GM03348 (cell line): ENCODE measurements at places on chromosomes 16 and 17.
A peak's percentile ranks its signal among the peaks of the same experiment; 100 is the strongest.

DNA sequence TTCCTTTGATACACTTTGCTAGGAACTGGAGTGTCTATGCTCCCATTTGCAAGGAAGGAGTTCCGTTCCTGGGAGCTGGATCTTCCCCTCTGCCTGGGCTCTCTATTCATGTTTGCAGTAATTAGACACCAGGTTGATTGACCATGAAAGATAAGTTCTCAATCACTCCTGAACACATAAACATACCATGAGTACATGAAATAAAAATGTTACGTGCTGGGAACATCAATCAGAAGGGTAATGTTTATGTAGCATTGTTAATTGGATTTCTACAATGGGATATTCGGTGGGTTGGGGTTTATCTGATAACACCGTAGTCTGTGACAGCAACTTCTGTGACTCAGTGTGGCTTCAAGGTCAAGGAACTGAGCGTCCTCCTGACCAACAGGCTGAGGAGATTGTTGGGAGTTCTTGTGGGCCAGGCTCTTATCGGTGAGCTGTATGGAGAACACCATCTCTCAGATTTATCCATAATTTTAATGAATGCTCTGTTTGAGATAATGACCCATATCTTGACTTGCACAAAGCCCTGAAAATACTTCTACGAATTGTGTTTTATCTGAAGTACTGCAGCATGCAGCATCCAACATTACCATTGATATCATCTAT lies 136.4 kb downstream of the NPIPB5 start:
- no peak for DNase-seq

- no peak for DNase-seq
Observed at GRCh38 chr16:49443576-49443975, 70.0 kb downstream of the C16orf78 start.

GRCh38 chr16:86639354-86639753 lies 61.0 kb downstream of the FOXL1 start:
- no peak for DNase-seq

GRCh38 chr16:72848759-72849664 lies 198.9 kb downstream of the ZFHX3 start:
- peak; percentile 85 for DNase-seq

DNA sequence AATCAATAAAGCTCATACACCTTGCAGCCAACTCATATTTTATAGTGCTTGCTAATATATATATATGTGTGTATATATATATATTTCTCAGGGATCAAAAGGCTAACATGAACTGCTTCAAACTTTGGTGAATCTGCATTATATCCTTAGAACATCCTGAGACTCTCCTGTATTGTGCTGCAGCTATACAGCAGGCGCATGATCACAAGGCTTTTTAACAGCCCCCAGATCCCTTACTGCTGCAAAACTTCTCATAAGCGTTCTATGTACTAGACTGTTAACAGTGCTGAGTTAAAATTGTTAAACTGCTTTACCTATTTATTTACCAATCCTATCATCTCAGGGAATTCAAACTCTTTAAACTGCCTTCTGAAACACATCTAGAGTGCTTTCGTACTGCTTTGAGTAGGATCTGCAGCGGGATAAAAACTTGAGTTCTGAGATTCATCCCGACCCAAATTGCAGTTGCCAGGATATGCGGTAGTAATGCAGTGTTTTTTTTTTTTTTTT lies 1.3 kb downstream of the GPATCH8 start:
- DNase-seq: no peak

GRCh38 chr17:38898291-38898679 lies 27.1 kb upstream of the LASP1NB start:
- DNase-seq: no peak

- peak; percentile 56 for DNase-seq
Observed at GRCh38 chr17:12730931-12731521, 58.3 kb upstream of the ARHGAP44 start.

DNA sequence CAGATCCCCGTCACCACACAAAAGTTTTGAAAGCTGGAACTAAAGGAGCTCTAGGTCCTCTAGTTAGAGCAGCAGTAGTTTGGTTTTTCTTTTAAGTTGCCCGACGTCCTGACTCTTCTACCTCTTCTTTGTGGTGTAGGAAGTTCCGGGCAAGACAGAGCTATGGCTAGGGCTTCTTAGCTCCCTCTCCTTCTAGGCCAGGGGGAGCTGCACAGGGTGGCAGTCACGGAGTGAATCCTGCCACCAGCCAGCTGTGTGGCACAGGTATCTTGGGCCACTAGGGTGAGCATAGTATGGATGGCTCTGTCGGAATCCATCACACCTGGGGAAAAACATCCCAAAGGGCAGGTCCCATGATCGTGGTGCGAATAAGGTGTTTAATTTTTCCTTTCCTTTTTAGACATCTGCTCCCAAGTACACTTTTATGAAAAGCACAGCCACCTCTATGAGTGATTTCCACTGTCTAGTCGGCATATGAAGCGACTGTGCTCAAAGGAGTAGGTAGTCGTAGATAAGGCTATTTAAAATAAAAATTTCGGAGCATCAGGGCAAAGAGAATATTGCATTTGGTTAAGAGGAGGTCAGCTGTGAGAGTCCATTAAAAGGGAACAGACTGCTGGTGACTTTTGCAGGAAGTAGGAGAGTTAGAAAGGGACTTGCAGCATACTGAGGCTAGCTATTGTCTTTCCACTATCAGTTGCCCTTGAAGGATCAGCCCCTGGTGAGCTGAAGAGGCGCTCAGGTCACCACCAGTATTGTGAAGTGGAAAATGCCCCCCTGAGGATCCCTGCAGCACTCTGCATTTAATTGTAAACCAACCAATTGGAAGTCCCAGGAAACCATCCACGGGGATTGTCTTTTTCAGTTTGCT lies 2.1 kb downstream of the PRKCA start:
- DNase-seq: no peak

GRCh38 chr17:78330570-78331224 lies 29.2 kb downstream of the SOCS3 start:
- DNase-seq: no peak

DNA sequence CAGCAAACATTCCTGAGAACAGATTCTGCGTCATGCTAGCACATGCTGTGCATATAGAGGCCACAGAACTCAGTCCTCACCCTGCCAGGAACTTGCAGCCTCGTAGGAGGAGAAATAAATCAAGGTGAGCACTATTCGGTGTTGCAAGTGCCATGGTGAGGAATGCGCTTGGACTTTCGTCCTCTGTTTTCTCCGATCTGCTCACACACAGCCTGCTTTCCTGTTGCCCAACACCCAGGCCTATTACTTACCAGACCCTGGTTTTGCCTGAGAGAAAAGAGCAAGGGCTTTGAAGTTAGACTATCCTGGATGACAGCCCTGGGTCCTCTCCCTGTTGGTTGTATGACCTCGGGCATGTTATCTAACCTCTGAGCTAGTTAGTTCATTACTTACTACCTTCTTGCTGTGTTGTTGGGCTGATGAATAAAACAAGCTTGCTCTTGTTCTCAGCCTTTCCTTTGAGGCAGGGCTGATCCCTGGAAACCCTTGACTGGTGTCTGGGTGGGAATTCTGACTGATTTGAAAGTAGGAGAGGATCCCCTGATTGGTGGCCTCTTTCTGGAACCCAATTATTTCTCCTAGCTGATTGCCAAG lies 2.9 kb downstream of the ACSF2 start:
- DNase-seq: no peak

DNA sequence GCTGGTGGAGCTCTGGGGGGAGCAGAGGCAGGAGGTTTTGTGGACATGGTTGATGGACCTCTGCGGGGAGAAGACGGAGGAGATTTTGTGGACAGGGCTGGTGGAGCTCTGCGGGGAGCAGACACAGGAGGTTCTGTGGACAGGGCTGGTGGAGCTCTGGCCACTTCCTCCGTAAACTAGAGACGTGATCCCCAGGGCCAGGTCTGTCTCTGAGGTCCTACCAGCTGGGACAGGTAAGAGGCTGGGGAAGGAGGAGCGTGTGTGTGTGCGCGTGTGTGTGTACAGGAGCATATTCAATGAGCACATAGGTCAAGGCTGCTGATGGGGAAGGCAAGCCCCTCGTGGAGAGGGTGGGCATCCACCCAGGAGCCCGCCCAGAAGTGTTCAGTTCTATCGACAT lies 20.6 kb downstream of the RPH3AL start:
- no peak for DNase-seq

DNA sequence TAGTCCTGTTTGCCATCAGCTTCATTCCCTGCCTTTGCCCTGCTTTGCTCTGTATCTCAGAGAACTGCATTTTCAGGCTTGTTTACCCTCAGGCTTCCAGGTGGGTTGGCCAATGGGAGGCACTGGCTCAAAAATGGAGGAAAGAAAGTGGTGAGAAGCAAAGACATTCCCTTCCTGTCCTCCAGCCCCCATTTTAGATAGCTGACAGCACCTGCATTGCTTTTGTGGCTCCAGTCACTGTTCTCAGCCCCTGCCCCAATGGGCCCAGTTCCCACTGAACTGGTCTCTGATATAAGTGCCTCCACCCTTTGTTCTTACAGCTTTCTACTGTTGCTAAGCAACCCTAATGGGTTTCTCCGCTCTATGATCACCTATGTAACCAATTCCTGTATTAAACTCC lies 19.4 kb upstream of the SDK2 start:
- no peak for DNase-seq

- DNase-seq: no peak
Observed at GRCh38 chr17:15464231-15464985, 3.0 kb downstream of the CDRT4 start.

GRCh38 chr16:50547340-50548124 lies 664 bp upstream of the NKD1 start:
- no peak for DNase-seq

- no peak for DNase-seq
Observed at GRCh38 chr17:67054011-67054591, 9.7 kb downstream of the CACNG1 start.

DNA sequence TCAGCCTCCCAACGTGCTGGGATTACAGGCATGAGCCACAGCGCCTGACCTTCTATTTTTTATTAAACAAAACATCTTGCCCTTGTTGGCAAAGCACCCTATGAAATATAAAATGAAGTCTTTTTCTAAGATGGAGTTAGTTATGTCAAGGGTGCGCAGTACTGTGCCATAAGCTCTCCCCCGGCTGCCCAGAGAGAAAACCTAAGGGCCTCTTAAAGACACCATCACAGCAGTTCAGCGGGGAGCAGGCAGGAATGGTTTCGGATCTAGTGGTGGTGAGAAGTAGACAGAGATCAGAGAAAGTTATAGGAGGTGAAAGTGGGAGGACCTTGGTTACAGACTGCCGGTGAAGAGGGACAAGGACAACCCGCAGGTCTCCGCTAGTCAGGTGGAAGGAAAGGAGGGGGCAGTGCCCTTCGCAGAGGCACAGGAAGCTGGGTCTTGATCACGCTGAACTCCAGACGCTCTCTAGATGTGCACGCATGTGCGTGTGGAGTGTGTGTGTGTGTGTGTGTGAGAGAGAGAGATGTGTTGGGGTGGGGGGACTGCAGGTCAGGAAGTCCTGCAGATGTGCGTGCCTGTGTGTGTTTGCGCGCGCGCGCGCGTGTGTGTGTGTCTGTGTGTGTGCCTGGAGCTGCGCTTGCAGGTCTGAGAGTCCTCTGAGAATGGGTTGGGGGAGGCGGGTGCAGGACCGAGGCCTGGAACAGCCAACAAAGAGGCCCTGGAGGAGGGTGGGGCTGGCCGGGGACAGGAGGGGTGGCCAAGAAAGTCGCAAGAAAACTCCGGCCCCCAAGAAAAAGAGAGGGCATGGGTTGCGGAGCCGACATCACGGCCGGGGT lies 748 bp upstream of the CMTM3 start:
- DNase-seq: peak; percentile 80

DNA sequence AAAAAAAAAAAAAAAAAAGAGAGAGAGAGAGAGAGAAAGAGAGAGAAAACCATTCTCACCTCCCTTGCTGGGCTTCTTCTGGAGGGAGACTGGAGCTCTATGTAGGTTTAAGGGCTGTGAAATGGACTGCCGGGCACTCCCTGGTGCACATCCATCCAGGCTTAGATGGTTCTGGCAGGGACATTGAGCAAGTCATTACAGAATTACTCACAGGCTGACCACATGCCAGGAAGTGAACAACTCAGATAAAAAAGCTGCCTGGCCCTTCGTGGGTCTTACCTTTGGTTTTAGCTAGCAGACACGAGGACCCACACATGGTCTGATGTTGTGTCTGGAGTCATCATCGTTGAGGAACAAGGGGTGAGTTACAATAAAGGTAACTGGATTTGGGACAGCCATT lies 847.4 kb upstream of the EEF2KMT start:
- DNase-seq: no peak

DNA sequence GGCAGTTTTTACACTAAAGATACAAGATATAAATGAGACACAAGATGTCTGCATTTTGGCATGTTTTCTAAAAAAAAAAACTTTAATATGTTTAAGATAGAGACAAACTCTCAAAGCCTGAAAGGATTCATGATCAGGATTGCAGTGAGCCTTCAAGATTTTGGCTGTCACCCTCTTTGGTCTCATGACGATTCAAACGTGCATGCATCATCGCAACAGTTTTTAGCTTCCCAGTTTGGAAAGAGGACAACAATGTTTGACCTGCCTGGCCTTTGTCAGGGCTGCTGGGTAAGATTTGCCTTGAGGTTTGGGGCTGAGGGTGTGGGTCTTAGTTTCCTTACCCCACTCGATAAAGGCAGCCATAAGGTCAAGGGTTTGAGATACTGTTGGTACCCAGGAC lies 134.1 kb downstream of the RGS9 start:
- DNase-seq: no peak

- DNase-seq: no peak
Observed at GRCh38 chr17:62591333-62591732, 36.1 kb upstream of the MRC2 start.

DNA sequence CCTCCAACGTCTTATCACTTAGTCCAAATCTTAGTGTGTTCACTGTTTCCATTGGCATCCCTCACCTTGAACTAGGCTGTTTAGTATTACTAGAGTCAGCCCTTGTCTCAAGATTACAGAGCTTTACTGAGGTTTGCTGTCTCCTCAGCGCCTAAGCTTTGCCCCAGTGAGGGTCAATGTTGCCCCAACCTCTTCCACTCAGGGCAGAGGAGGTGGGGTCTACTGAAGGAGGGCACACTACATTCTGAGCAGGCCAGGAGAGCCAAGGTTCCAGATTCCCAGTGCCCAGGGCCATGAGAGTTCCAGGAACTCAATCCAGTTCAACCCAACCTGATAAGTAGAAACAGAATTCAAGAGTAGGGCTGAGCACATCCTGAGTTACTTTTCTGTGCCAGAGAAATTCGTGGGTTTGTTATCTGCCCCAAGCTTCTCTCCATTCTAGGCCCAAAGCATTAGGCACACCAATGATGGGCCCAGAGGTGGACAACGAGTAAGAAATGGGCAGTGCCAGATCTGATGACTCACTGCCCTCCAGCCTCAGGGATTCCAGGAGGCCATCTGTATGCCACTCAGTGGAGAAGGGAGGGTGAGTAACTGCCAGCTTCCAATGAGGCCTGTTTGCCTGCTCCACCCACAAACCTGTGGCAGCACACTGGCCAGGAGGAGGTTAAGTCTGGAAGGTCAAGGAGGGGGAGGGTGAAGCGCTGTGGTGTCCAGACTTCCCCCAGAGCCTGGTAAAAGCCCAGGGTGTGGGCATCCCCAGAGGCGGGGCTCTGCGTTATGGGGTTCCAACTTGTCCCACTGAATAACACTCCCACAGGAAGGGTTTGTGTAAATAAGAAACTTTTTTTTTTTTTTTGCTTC lies 8.2 kb downstream of the TUBG2 start:
- peak; percentile 82 for DNase-seq
